H1 (cell line): ENCODE measurements at places on chromosomes 2 and 18. TPM values are rescaled to one million over a fixed set of nuclear protein-coding genes. Genes with fewer than 3 reads are reported as not detected.

DNA sequence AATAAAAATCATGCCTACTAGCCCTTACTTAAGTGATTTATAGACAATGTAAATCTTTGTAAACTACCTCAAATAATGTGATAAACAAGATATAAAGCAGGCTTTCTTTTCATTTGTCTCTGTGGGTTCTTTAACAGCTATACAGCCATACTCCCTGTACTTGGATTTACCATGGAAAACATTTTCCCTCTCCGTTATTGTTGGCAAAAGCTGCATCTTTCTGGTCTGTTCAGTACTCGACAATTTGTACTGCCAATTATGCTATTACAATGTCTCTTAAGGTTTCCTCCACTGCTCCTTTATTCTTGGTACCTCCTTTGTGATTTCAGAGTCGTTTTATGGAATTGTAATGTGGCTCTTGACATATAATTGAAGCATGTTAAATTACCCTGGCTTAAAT, 426.3 kb upstream of the PKDCC start:
- DNase-seq, result no peak

Gene TXNL1
- total RNA-seq, result 85.8 and 87.4 TPM in 2 replicates

DNA sequence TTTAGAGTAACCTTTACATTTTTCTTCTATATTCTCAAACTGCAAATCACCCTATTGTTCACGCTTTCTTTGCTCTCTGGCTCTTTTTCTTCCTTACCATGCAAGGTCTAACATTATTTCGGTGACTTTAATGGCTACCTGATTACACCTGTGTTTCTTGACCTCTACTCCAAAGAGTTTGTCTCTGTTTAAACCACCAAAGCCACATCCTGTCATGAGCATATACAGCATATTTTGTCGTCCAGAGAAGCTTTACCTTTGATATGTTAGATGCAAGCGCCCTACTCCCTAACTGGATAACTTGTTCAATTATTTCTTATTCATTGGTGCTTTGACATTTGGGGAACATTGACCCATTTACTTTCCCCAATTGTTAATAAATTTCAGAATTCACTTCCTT, 565.1 kb upstream of the GCFC2 start:
- DNase-seq, result no peak

Gene IL1F10
- total RNA-seq, result not detected in 2 replicates

Gene COL3A1
- 0.07 TPM in 1 of 2 replicates, not detected in the other for total RNA-seq

DNA sequence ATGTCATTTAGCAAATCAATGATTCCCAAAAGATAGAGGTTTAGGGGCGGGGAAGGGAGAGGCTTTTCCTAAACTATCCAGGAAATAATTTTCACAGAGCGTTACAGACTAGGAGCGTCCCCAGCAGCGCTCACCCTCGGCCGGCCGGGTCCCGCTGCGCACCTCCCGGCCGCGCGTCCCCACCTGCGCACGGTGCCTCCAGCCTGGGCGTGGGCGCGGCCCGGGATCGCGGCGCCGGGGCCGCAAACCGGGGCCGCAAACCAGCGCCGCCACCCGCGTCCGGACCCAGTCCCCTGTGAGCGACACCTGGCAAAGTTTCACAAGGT, 684 bp upstream of the ZCCHC2 start:
- DNase-seq, result no peak

Gene TNFAIP6
- 1.1 and 2.0 TPM in 2 replicates for total RNA-seq

Gene L3MBTL4
- total RNA-seq, result 2.1 and 2.4 TPM in 2 replicates

GRCh38 chr2:76197428-76197827, 486.7 kb upstream of the GCFC2 start:
- DNase-seq, result no peak

Gene CXXC1
- 73.3 and 80.9 TPM in 2 replicates for total RNA-seq

GRCh38 chr2:55033076-55033742, 17.0 kb downstream of the RTN4 start:
- DNase-seq, result no peak

- DNase-seq, result no peak
Observed at GRCh38 chr18:40407909-40408308, 1547.1 kb upstream of the PIK3C3 start.

GRCh38 chr2:75787532-75788132, 76.9 kb upstream of the GCFC2 start:
- no peak for DNase-seq

DNA sequence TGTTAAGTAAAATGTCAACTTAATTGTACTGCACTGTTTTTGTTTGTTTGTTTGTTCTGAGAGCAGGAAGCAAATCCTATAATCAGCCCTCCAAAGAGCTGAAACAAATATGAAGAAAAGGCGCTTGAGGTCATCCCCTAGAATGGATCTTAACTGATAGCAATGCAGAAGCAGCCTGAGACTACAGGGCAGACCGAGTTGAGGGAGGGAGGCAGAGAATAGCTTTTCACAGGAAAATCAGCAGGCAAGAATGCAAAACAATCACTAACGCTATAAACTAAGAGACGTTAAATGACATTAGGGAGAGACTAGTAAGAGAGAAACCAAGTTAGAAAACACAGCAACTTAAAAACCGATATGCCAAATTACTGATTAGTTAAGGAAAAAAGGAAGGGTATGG, 37.2 kb downstream of the GALNT1 start:
- DNase-seq, result no peak

Gene UPP2
- total RNA-seq, result not detected in 2 replicates

Gene LOXHD1
- total RNA-seq, result not detected in 2 replicates

DNA sequence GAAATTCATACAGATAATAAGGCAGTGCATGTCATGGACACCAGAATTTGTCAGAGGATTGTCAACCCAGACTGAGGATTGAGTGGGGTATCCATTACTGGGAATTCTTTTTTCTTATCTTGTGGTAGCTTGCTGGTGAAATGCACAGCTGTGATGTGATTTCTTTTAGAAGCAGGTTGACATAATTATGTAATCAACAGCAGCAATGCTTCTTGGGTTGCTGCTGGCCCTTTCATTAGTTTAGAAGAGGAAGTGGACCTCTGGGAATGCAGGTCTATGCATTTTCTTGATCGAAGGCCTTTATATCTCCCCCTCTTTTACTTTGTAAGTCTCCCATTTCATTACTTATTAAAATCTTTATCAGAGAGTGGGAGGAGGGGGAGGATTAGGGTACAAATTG, 319.9 kb downstream of the AGPS start:
- no peak for DNase-seq

DNA sequence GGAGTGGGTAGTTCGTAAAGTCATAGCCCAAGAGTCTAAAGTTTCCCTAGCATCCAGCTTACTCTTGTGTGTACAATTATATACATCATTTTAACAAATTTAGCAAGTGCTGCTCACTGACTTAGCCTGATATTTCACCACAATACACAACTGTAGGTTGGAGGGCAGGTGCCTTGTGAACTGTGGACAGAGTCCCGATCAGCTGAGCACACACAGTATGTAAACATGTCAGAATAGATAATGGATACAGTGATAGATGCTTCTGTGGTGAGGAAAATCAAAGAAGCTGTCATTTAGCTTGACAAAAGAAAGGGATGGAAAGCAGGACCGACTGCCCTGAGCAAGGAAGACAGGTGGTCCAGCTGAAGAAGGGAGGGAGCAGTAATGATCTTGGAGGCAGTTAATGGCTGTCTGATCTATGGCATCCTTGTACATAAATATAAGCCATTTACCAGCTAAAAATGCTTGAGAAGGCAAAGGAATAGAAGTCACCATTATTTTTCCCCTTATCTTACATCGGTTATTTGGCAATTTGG, 372.8 kb upstream of the UBE2E3 start:
- DNase-seq, result no peak

- no peak for DNase-seq
Observed at GRCh38 chr2:54512183-54512582, 56.1 kb downstream of the SPTBN1 start.

Gene BMP10
- not detected in 2 replicates for total RNA-seq

GRCh38 chr2:161039071-161039470, 121.2 kb upstream of the TANK start:
- no peak for DNase-seq

DNA sequence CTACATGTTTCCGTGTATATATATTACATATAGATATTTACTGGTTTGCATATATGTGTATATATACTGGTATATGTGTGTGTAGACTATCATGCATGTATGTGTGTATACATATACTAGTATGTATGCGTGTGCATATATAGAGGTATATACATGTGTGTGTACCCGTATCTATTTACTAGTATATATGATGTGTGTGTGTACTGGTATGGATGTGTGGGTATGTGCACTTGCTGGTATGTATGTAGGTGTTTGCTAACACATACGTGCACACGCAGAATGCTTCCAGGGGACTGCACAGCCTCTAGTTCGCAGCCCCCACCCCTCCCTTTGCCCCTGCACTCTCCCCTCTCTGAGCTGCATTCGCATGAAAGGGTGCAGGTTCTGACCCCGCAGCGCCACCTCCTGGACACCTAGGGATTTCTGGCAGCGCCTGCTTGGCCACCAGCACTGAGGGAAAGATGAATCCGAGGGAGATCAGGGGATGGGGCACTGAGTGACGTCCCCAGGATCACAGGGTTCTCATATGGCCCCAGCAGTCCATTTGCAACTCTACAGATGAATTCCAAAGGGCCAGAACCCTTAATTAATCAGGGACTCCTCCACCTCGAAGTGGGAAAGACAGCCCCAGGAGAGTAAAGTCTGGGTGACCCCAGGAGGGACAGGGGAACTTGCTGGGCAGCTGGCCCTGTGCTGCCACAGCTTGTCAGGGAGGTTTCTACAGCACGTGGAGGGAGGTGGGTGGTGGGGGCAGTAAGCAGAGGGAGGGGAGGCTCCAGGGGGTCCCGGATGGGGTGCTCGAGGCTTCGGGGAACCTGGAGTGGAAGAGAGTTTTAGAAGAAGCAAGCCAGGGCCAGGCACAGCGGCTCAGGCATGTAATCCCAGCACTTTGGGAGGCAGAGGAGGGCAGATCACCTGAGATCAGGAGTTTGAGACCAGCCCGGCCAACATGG, 66.8 kb upstream of the ASAP2 start:
- peak; percentile 97 for DNase-seq

- no peak for DNase-seq
Observed at GRCh38 chr18:55582325-55582724, 5.7 kb downstream of the TCF4 start.

Gene VWC2L
- total RNA-seq, result not detected in 2 replicates

DNA sequence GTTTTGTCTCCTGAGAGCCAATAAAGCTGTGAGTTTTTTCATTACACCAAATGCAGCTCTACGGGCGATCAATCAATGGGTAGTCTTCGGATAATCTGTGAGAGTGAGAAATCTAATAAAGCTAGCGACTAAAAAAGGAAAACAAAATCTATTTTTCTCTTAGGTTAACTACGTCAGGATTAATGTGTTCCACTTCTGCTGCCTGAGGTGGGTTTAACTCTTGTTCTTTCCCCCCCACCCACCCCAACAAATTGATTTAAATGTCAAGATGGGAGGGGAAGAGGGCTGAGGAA, 63.0 kb upstream of the PSMD14 start:
- DNase-seq, result no peak
